Fibroblast of gingiva (primary cell): ENCODE measurements at places on chromosomes 5 and 9.
A peak's percentile ranks its signal among the peaks of the same experiment; 100 is the strongest.

- no peak for DNase-seq
These were observed 119.5 kb downstream of the BAAT start for GRCh38 chr9:101265261-101265660.

- peak; percentile 58 for DNase-seq
These were observed 57.8 kb downstream of the TTC39B start for GRCh38 chr9:15249042-15249818.

DNA sequence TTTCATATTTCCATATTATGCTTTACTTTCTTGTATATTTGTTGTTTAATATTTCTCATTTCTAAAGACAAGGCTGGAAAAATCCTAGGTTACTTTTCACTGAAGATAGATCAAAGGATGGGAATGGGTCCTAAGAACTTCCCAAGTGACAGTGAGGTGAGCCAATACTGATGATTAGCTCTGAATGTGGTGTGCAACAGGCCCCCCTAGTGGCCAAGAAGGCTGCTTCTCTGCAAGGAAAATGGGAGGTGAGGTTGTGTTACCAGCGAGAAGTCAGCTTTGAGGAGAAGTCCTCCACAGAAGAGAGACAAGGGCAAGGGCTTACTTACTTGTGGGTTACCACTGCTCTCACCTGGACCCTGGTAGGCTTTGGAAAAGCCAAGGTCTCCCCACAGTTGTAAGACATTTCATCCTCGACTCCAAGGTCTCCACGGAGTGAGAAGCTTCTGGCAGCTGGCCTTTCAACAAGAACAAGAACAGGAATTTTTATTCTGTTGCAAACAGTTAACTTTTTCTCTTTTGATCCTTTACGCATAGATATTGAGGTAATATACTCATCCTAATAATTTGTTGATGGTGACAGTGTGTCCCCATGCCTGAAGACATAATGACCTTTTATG is 69.9 kb downstream of the MAMDC2 start:
- DNase-seq: peak; percentile 67

DNA sequence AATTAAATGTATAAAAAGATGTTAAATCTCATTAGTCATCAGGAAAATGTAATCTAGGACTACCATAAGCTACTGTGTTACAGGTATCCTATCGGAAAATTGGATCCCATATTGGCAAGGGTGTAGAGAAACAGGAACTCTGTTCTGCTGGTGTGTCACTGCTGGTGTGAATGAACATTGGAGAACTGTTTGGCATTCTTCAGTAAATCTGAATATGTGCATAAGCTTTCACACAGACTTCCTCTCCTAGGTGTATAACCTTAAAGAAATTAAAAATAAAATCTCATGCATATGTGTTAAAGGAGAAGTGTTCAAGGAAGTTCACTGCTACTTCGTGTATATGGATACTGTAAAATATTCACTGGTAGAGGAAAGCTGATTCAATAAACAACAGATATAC is 484.6 kb upstream of the TLE4 start:
- DNase-seq: no peak

GRCh38 chr5:147918101-147918685 is 11.9 kb upstream of the C5orf46 start:
- DNase-seq: peak; percentile 12

GRCh38 chr5:99060306-99061261 is 131.8 kb upstream of the CHD1 start:
- DNase-seq: peak; percentile 52

DNA sequence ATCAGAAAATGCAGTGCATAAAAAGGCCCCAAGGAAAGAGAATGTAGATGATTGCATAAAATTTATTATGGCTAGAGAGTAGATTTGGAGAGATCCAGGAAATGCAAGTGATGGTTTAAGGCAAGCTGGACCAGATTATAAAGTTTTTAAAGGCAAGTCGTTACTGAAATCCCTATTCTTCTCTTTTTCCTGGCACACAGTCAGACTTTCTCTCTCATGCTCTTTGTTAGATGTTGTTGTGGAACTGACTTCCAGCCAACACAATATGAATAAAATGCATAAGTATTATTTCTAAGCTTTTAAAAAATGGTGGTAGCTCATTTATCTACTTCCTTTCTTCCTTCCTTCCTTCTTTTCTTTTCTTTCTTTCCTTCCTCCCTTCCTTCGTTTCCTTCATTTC is 1085.4 kb upstream of the CDH6 start:
- DNase-seq: no peak

GRCh38 chr9:15349892-15350761 is 43.1 kb upstream of the TTC39B start:
- DNase-seq: peak; percentile 20

DNA sequence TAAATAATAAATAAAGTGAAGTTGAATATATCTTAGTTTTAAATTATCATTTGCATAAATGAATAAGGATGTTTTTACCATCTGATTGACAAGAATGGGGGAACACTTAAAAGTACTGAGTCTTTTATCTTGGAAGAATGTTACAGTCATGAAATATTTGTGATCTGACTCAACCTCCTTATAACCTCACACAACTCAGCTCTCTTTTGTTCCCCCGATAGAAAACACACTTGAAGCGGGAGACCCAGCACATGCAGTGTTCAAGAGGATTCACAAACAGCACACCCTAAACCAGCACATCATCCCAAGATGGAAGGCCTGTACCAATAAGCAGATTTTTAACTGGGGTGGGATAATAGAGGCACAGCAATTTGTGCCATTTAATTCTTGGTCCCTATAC is 15.5 kb downstream of the BAAT start:
- no peak for DNase-seq

DNA sequence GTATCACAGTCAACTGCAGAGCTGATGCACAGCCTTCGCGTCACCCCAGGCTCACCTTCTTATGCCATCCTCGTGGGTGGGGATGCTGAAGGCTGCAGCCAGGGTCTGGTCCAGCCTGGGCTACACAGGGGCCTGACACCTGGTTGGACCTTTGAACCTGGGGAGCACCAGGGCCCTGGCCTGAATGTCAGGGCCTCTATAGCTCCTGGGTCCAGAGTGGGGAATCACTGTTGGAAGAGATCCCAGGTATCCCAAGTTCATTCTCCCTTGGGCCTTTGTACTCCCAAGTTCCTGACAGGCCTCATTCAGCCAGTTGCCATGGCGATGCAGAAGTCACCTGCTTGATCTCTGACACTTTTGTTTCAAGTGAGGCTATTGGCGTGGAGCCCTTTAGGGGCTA is 43.8 kb downstream of the ZNF618 start:
- no peak for DNase-seq

- DNase-seq: no peak
These were observed 63.9 kb upstream of the SUB1 start for GRCh38 chr5:32521481-32521880.

- no peak for DNase-seq
These were observed 111.6 kb upstream of the IQGAP2 start for GRCh38 chr5:76291305-76292077.

GRCh38 chr9:445033-445432 is 230.4 kb downstream of the DOCK8 start:
- DNase-seq: peak; percentile 21

- no peak for DNase-seq
These were observed 77.4 kb upstream of the ADAMTS16 start for GRCh38 chr5:5062525-5063302.

- no peak for DNase-seq
These were observed 12.1 kb downstream of the NOTCH1 start for GRCh38 chr9:136533775-136534157.

- DNase-seq: no peak
These were observed 10.4 kb downstream of the RGS7BP start for GRCh38 chr5:64516216-64516615.

DNA sequence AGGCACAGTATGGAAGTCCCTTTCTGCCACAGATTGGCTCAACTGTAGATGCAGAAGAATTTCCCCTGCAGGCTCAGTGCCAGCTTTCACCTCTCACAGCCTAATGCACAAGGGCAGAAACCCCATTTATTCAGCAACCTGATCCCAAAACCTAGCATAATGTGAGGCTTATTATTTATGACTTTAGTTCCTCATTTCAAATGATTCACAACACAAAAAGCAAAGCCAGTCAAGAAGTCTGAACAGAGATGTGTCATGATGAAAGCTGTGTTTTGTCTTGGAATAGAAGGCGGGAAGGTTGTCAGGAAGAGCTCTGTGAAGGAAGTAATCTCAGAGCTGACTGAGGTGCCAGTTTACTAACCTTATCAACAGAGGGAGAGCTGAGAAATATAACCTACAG is 369.7 kb downstream of the LRRC70 start:
- no peak for DNase-seq

DNA sequence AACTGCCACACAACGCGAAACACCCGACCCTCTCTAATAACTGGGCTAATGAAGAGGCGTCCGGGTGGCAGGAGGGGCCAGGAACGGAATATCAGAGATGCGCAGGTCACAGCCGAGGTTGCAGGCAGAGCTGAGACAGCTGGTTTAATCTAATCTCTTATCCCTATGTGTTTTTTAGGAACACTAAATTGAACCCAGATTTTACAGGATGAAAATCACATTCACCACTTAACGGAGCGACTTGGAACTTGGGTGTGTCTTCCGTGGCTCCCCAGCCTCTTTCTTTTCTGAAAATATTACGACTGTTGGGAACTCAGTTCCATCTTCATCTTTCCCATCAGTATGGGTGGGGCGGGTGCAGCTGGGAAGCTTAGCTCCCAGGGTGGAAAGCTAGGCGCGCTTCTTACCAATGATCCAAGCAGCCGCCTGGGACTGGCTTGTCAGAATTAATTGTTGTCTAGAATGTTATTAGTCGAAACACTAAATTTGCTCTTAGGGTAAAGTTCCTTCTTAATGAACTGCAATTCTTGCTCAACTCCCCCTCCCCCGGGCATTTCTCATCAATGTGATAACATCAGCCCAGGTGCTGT is 92.5 kb downstream of the IRX2 start:
- DNase-seq: no peak

- DNase-seq: peak; percentile 90
These were observed 27.4 kb downstream of the PTPA start for GRCh38 chr9:129138476-129139232.

GRCh38 chr5:163361450-163361849 is 75.9 kb upstream of the CCNG1 start:
- DNase-seq: no peak

- no peak for DNase-seq
These were observed 27.8 kb upstream of the STX17 start for GRCh38 chr9:99878651-99879050.

GRCh38 chr5:92907938-92908606 is 672.9 kb downstream of the NR2F1-AS1 start:
- DNase-seq: peak; percentile 74

GRCh38 chr5:131637694-131638093 is 2.7 kb upstream of the RAPGEF6 start:
- no peak for DNase-seq

GRCh38 chr5:175659546-175660253 is 1.8 kb downstream of the HRH2 start:
- no peak for DNase-seq

GRCh38 chr9:98256756-98257155 is 1.3 kb upstream of the TBC1D2 start:
- DNase-seq: no peak

- no peak for DNase-seq
These were observed 404.5 kb downstream of the YTHDC2 start for GRCh38 chr5:113917997-113918396.

DNA sequence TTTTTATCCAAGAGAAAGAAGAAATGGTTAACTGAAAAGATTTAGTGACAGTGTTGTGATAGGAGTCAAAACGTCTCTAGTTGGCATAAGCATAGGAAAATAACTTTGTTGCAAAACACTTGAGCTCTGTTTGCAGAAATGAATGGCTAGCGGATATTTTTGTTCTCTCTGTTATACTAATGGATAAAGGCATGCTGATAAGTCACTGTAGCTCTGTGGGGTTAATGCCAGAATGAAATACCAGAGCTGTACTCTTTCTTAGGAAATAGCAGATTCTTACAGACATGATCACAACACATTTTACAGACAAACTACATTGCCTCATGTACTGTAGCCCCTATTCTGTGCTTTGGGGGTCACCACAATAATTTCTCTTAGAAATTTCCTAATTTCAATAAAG is 202.8 kb downstream of the DMRTA1 start:
- DNase-seq: peak; percentile 83

DNA sequence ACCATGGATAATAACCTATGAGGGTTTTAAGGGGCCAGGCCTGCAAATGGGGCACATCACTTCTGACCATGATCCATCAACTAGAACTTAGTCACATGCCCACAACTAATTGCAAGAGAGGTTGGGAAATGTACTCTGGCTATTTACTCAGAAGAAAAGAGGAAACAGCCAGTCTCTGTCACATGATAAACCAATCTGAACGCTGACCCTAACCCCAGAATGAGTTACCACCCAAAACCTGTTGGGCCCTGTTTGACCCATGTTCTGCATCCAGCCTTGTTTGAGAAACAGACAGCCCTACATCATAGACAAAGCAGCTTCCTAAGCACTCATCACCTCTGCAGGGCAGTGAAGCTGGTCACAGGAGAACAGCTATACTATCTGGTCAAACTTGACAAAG is 5.8 kb downstream of the MACROH2A1 start:
- no peak for DNase-seq

GRCh38 chr9:14831074-14831473 is 79.2 kb downstream of the FREM1 start:
- DNase-seq: no peak

GRCh38 chr9:84897362-84898094 is 228.0 kb downstream of the NTRK2 start:
- no peak for DNase-seq

DNA sequence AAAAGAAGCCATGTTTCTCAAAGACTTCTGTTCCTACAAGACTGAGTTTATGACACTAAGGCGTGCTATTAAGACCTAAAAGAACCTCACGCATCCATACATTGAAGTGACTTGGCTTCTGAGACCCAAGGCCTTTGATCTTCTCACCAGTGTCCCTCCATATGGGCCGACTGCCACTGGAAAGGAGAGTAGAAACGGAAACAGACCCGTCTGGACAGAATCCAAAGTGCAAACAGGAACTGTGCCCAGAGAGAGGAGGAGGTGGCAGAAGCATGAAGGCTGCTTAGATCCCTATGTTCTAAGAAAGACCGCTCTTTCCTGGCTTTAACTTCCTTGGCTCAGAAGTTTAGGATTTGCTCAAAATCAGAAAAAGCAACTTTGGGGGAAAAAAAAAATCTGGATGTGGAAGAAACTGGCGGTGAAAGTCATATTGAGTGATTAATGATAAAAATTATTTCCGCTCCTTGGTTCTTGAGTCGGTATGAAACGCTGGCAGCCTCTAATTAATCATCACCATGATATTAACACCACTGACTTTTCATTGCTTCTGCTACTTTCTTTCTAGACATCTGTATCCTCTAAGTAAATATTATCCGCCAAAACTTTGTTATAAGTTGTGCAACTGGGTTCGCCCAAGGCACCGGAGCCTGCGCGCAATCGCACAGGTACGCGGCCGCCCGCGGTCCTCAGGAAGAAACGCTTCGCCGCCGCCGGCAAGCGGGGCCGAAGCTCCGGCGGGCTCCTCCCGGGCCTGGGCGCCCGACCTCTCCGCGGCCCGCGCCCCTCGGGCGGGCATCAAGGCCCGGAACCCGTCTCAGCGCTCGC is 726 bp downstream of the DAP start:
- peak; percentile 67 for DNase-seq
